Stimulated activated CD8-positive, alpha-beta memory T cell treated with anti-CD3 and anti-CD28 coated beads, Interleukin-4, amount 100 ng/mL, for 24 hours (primary cell): ENCODE measurements at places on chromosomes 1 and 21.

DNA sequence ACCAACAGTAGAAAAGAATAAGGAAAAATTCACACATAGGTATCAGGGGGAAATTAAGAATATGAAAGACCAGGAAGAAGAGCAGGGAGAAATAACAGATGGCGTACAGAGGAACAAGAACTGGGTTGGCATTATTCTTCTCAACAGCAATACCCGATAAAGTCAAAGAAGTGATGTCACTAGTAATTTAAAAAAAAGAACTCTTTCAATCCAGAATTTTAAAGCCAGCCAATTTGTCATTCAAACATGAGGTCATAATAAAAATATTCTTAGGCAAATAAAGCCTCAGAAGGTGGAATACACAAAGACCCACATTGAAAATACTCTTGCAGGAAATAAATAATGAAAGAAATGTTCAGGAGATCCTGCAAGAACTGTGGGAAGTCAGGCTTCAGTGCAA is 8.8 kb downstream of the NCMAP start:
- DNase-seq: no peak

GRCh38 chr1:119101563-119101962 is 38.9 kb downstream of the WARS2 start:
- DNase-seq: no peak

DNA sequence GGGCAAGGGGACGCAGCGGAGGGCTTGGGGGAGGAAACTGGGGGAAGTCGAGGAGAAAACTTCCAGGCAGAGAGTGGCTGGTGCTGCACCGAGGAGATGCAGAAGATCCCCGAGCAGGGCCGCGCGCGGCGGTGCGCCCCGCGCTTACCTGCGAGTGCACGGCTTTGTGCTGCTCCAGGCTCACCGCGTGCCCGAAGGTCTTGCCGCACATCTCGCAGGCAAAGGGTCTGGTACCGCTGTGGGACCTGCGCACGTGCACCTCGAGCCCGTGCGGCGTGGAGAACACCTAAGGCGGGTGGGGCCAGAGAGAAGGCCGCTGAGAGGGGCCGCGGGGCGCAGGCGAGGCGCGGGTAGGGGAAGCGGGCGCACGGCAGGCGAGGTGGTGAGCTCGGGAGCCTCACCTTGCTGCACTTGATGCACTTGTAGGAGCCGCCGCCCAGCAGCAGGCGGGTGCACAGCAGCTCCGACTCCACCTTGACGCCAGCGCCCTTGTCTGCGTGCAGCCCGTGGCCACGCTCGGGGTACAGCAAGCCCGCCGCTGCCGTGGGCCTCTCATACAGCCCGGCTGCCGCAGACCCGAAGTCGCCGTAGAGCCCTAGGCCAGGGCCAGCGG is 6.4 kb downstream of the GFI1 start:
- no peak for DNase-seq

GRCh38 chr1:7719468-7720094 is 51.5 kb upstream of the VAMP3 start:
- DNase-seq: no peak

- peak; percentile 62 for DNase-seq
Observed at GRCh38 chr1:171841050-171841910, at the start of gene DNM3. Gene DNM3, plus strand, starts transcription at chr1:171841498. Its CDS starts 159 bp downstream, at chr1:171841657.

GRCh38 chr1:53507116-53507820 is 48.1 kb downstream of the DMRTB1 start:
- DNase-seq: no peak

DNA sequence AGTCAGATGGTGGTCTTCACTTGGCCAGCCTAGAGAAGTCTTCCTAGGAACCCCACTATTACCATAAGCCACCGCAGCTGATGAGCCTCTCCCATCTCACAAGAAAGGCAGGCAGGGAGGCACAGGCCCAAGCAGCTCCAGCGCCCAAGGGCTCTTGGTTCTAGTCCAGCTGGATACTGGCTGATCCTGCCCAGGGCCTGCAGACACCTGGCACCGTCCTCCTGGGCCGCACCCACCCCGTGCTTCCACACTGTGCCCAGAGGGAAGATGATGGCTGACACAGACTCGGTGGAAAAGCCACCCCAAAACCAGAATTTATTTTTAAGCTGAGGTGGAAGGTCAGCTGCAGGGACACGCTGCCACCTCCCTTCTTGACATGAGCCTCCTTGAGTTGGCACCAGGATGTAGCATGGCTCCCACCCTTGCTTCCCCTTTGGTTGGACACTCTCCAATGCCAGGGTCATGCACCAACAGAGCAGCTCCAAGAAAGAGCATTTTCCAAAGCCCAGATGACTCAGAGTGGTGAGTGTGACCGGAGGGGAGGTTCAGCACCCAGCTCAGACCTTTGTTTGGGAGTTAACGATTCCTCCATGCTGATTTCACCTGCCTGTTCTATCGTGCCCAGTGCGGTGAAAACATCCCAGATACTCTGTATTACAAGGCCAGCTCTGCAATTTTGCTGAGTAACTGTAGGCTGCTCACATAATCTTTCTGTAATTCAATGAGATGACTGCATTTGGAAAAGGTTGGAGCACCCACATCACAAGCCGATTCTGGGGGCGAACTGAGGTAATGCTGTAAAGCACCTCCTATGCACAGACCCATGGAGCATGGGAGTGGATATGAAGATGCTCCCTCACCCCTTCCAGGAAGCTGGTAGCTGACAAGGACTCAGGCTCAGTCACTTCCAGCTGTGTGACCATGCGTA is 63.1 kb upstream of the SLC2A1 start:
- DNase-seq: no peak

DNA sequence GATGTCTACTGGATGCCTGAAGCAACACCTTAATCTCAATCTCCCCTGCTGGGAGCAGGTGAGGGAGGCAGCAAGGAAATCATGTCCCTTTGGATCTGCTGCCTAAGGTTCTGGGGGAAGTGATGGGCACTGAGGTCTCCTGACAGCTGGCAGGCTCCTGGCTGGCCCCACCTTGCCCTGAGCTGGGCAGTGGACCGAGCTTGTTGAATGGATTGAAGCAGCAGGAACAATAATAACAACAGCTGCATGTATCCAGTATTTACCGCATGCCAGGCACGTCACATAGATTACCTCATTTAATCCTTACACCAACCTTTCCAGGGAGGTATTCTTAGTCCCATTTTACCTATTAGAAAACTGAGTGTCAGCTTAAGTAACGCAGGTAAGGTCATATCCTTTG is 133.9 kb downstream of the PLXNA2 start:
- no peak for DNase-seq

- DNase-seq: no peak
Observed at GRCh38 chr1:114524944-114525343, 13.9 kb upstream of the TRIM33 start.

DNA sequence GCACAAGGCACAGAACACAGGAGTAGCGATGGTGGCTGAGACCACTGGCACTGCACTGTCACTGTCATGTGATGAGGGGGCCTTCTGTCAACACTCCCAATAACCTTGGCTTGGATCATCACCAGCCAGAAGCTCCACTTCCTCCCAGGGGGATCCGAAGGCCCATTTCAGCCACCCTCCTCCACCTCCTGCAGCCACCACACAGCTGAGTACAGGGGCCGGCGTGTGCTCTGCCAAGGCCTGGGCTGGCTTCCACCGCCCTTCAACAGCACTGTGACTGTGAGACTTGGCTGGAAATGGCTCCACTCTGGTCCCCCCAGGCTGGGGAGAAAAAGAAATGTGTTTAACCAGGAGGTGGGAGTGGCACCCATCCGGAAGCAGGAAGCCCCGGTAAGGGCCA is 9.9 kb upstream of the NADK start:
- DNase-seq: no peak

GRCh38 chr1:104406728-104407127 is 657.0 kb downstream of the AMY1C start:
- no peak for DNase-seq

DNA sequence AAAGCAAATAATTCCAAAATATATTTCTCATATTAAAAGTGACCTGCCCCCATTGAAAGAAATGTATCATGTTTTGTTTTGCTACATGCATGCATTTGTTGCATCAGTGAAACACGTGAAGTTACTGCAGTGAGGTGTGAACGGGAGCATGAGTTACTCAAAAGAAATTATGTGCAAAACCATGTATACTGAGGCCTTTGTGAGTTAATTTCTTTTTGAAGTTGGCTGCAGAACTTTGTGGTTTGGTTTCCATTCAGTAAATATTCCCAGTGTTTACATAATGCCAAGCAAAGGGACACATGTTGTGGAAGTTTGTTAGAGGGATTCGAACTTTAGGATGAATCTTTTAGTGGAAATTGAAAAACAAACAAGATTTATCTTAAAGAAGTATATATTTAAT is 619.4 kb upstream of the ADAMTS5 start:
- no peak for DNase-seq

DNA sequence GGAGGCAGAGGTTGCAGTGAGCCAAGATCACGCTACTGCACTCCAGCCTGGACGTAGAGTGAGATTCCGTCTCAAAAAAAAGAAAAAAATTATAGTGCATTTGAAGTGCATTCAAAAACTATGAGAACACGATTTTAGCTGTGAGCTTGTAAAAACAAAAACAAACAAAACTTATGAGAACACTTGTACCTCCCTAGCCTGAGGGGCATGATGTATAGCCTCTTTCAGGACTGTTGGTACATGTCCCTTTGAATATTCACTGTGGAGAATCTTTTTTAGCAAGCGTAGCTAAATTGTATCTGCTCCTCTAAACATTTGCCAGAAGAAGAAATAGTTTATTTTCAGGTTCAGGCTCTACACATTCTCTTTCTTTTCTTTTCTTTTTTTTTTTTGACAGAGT is 9.5 kb upstream of the DEGS1 start:
- DNase-seq: no peak

DNA sequence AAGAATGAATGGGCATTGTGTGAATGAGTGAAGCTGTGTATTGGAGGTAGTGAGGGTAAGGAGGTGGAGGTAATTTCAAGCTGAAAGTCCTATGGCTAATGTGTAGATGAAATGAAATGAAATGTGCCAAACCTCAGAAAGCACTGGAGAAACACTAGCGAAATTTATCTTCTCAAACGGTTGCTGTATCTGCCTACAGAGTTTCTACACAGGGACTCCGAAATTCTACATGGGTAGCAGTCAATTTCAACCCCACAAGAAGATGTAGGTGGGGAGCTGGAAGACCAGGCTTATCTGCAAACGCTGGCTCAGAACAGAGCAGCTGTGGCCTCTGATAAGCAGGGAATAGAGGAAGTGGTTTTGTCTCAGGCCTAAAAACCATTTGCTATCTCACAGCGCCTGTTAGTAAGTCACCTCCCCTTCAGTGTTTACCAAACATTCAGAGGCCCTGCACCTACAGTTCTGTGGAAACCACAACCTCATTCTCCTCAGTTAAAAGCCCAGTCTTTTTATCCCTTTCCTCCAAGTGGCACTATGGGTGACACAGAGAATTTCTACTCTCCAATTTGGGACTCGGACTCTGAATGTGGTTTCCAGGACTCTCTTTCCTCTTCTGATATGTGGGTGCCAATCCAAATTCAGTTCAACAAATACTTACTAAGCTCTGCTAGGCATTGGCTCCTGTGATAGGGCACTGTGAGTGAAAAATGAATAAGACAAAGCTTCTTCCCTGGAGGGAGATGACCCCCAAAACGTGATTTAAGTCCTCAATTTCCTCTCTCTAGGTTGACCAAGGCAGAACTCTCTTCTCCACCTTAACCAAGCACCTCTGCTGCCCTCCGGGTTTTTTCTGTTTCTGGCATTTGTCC is 17.2 kb upstream of the SLAMF6 start:
- no peak for DNase-seq

GRCh38 chr1:22231995-22232690 is 89.2 kb upstream of the WNT4 start:
- no peak for DNase-seq

- no peak for DNase-seq
Observed at GRCh38 chr1:21871943-21872342, 59.9 kb downstream of the LDLRAD2 start.

- no peak for DNase-seq
Observed at GRCh38 chr1:206883160-206883559, 14.1 kb upstream of the IL24 start.

- DNase-seq: no peak
Observed at GRCh38 chr1:24323281-24323680, 4.1 kb downstream of the GRHL3 start.

- DNase-seq: no peak
Observed at GRCh38 chr1:111214884-111215283, 12.6 kb upstream of the CHI3L2 start.

DNA sequence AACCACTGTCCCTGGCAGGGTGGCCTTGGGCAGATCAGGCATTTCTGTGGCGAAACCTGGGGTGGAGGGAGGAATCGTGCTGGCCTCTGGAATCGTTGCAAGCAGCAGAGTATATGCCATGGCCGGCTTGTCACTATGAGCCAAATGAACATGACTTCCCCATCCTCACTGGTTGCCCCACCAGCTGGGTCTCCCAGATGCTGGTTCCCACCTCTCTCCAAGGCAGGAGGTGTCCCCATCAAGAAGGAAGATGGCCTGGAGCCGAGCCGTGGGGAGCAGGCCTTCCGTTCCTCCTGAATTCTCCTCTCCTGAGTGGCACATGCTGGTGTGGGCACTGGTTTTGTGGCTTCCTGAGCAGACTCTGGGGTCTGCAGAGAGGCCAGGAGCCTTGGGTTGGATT is 60.2 kb upstream of the ACTRT2 start:
- no peak for DNase-seq

DNA sequence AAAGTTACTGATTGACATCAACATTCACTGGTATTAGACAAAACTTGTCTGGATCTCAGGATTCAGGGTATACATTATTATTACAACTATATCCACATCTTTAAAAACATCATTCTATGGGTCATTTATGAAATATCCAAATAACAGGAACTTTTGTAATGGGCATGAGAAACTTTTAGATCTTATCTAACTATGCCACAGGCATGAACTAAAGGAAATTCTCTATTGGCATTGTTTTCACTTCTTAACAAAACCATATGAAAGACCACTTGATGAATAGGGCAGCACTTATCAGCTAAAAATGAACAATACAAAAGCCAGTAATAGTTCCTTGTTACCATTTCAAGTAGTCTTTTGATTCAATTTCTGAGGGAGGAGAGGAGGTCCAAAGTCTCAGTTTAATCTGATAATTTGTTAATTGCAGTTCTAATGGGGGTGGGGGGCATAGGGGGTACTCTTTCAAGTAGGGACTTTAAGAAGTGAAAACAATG is 30.8 kb upstream of the CPLANE2 start:
- DNase-seq: no peak

DNA sequence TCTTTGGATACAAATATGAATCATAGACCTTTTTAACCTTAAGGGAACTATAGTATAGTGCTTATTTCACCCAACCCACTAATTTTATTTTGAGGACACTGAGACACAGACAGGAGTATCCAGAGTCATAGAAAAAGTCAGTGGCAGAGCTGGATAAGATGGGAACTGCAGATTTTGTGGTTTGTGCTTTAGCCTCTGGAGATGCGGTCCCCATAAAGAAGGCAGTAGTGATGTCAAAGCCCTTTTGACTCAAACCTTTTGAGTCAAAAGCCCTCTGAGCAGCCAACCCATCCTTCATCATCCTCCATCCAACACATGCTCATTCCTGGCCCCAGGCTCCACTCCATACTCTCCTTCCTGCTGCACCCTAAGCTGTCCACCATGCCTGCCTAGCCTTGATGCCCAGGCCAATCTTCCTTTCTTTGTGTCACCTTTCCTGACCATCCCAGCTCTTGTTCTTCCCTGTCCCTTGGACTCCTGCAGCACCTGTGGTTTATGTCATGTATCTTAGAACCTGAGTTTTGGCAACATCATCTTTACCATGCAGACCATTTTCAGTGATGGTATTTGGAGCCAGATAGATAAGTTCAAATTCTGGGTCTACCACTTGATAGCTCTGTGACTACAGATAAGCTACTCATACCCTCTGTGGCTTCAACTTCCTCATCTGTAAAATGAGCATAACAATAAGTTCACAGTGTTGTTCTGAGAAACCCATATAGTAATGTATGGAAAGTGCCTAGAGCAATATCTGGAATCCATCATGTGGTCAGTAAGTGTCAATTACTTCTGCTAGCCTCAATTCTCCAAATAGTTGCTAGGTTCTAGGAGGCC is 20.1 kb downstream of the SLAMF1 start:
- no peak for DNase-seq
